ENCODE measurements at places on chromosomes 4 and X.

GRCh38 chr4:22551550-22551949, 35.7 kb upstream of the ADGRA3 start:
- DNase-seq = no peak

- DNase-seq = peak; percentile 27
These were observed 2.3 kb downstream of the FRMPD3 start for GRCh38 chrX:107451731-107452130.

- DNase-seq = no peak
These were observed 140.3 kb downstream of the FRYL start for GRCh38 chr4:48639807-48640206.

- DNase-seq = no peak
These were observed 13.6 kb downstream of the TNIP3 start for GRCh38 chr4:121150486-121150885.

DNA sequence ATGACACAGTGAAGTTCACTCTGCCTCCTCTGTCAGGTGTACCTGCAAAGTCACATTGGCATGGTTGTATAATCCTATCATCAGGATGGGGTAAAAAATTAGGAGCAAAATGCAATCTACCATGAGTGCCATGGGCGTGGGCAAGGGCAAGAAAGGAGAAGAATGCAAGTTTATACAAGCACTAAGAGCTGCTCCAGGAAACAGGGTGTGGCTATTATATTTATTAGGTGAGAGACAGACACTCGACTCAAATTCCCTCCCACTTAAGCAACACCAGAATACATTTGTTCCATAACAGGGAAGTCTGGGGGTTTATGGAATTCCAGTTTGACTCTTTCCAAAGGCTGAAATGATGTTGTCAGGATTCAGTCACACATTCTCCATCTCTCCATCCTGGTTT, 378.8 kb downstream of the BCOR start:
- no peak for DNase-seq

GRCh38 chr4:73751830-73752229, 11.5 kb downstream of the CXCL8 start:
- DNase-seq = no peak

DNA sequence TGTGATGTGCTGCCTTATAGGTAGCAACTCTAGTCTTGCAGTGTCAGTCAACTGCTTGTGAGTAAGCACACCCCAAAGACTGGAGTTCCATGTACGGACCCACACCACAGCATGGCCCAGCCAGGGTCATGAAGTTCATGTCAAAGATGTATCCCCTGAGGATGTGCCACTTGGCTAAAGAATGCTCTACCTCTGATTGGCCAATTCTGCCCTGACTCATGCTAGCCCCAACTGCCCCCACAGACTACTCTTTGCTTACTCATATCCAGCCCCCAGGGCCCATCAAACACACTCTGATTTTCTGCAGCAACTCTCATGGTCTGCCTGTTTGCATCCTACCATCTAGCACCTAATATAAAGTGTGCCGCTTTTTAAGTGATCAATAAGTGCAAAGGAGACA, 62.5 kb downstream of the CHRDL1 start:
- no peak for DNase-seq

All from CD4-positive, alpha-beta T cell treated with Interleukin-21 for 1 hour (primary cell).